ENCODE measurements at places on chromosomes 13 and 19.

- DNase-seq, result no peak
Measured at GRCh38 chr13:111217641-111218040, 102.5 kb downstream of the ARHGEF7 start.

DNA sequence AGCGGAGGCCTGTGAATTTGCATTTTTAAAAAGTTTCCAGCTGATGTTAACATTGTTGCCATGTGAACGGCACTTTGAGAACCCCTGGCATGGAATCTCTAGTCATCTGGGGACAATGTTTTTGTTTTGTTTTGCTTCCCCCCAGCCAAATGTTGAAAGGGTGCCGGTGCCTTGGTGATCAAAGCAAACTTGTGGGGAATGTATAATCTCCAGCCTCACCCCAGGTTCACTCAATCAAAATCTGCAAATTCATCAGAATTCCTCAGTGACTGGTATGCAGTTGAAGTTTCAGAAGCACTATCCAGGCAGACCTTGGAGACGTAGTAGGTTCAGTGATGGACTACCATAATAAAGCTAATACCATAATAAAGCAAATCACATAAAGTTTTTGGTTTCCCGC is 428.7 kb downstream of the MYO16 start:
- no peak for DNase-seq

- no peak for DNase-seq
Measured at GRCh38 chr19:1085676-1086442, 9.3 kb downstream of the POLR2E start.

DNA sequence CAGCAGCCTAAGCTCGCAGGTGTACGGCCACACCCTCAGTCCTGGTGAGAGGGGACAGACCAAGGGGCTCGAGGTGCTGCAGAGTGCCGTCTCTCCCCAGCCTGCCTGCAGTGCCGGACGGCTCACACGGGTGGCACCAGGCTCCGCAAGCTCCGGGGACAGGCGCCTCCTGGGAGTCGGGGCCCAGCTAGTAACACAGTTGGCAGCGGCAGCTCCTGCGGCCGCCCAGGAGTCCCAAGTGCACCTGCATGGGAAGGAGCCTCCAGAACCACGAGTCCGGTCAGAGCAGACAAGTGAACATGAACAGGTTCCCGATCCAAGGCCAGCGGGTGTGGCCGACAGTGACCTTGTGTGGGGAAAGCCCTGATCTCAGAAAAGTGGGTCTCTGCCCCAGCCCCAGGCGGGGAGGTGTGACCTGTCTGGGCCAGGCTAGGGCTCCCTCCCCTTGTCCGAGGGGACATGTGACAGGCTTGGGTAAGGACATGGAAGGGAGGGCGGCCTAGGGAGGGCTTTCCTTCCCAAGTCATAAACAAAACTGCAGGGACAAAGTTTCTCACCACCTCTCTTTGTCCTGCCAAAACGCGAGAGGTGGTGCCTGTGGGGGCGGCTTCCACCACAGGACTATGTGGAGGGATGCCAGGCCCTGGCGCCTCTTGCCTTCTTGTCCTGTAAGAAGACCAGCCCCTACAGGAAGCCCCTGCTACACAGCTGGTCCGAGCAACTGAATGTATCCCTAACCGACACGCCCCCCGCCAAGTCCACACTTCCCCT is 46.5 kb downstream of the MLLT1 start:
- DNase-seq, result no peak

- DNase-seq, result no peak
Measured at GRCh38 chr19:33878030-33878544, 81.4 kb downstream of the KCTD15 start.

DNA sequence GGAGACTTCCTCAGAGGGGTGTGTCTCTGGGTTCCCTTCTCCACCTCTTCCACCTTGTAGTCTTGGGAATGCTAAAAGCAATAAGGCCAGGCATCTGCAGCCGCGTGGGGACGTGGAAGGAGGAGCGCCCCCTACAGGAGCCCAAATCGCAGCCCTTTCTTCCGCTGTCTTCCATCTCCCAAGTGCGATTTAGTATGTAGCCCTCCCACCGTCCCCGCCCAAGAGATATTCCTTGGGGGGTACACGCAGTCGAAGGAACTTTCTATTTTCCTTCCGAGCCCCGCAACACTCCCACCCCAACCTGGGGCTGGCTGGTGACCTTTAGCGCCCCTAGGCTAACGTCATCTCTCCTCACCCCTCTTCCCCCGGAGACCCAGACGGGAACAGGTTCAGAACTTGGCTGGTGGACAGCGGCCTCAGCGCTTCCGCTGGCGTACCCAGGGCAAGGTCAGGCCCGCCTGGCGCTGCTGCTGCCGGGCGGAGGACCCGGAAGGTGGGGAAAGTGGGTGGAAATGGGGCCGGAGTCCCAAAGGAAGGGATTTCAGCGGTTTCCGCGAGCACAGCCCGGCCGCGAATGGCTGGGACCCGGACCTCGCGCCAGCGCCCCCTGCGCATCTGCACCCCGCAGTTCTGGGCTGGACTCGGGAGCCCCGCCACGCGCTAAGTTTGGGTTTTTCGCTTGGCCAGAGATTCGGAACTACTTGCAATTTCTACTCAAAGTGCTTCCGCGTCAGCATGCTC is 2.1 kb upstream of the PCDH8 start:
- peak; percentile 61 for DNase-seq

- DNase-seq, result no peak
Measured at GRCh38 chr19:13016628-13017305, 21.5 kb downstream of the NFIX start.

DNA sequence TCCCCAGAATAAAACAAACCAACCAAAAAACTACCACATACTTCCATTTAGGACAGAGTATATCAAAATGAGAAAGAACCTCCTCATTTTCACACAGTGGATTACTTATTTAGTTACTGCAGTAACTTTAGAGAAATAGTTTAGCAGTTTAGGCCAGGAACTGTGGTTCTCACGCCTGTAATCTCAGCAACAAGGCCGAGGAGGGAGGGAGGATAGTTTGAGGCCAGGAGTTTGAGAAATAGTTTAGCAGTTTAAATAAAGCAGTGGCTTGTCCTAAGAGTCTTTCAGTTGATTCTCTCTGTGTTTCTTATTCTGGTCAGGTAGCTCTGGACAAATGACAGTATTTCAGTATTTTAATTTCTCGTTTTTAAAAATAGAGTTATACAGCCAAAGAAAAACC is 9.4 kb downstream of the HMGB1 start:
- DNase-seq, result no peak

DNA sequence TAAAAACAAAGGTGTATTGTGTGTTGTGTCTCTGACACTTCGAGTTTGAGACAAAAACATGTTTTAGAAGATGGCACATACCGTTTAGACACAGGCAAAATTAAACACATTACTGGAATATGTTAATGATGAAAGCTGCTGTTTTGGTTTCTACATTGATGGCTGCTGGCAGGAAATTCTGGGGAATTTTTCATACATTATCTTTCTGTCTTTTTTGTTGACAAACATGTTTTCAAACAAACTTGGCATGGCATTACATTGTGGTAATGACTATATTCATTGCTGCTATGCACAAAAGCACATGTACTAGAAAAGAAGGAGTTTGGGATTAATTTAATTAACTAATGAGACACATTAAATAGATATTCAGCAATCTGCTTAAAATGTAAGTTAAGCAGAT is 1187.6 kb downstream of the OLFM4 start:
- no peak for DNase-seq

- no peak for DNase-seq
Measured at GRCh38 chr19:50739132-50739913, 16.2 kb downstream of the CLEC11A start.

- no peak for DNase-seq
Measured at GRCh38 chr13:99813336-99814095, 158.1 kb downstream of the ZIC5 start.

DNA sequence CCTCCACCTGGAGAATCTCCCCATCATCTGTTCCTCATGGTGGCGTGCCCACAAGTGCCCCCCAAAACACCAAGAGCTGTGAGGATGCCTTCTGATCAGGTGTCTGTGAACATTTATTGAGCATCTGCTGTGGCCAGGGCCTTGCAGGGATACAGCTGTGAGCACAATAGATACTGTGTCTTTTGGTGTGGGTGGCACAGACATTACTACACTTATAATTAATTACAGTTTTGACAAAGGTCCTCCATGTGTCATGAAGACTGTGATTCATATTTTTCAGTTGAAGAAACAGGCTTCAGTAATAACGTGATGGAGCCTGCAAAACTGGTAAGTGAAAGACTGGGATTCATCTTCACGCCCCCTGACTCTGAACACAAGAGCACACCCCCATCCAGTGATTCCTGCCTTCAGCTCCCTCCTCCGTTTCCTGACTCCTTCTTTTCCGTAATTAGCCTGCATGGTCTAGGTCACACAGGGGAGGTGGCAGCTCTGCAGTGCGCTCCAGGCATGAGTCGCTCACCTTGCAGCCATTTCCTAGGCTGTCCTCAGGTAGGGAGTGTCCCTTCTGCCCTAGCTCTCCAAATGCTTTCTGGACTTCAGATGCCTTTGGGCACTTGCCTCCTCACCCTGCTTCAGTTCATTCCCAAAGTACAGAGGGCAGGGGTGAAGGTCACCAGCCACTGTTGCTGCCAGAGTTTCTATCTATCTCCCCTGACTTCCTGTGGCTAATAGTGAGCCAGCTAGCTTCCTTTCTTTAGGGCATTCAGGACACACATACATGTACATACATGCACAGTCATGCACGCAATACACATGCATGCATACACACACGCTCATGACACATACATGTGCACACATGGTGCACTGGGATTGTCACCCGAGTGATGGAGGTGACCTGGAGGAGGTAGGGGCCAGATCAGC is 66.5 kb downstream of the SIAH3 start:
- DNase-seq, result no peak

DNA sequence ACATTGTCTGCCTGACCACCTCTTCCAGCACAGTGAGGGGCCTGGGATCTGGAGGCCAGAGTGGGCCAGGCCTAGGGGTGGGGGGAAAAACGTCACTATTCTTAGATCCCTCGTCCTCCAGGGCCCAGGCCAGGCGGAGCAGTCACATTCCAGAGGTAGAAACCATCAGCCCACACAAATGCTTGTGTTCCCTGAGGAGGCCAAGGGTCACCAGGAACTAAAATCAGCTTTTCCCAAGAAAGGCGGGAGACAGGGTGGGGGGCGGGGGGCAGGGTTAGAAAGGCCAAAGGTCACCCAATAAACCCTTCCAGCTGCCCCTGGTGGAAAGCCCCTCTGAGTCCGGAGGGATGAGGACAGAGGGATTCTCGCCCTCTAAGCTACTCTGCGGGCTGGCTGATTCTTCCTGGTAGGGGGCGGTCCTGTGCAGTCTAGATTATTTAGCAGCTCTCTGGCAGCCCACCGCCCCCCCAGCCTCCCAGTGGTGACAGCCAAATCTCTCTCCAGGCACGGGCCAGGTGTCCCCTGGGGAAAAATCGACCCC is 23.5 kb upstream of the CCL25 start:
- DNase-seq, result no peak

DNA sequence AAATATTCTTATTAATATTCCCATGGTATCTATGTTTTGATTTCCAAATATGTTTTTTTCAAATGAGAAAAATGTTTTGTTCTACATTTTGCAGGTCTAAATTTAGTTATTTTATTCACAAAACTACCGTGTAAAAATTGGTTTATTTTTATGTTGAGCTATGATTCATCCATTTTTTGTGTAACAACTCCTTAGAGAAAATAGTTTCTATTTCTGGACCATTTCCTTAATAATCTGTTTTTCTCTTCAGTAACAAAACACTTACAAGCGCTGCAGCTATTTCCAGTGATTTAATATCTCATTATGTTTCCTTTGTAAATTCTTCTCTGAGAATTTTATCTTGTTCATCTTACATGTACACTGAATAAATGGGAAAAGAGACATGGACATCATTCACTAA is 550.7 kb upstream of the SLITRK5 start:
- no peak for DNase-seq

- DNase-seq, result peak; percentile 74
Measured at GRCh38 chr19:40609561-40610395, 8.6 kb downstream of the LTBP4 start.

GRCh38 chr19:49326165-49326704 is 1.2 kb upstream of the SLC6A16 start:
- no peak for DNase-seq

DNA sequence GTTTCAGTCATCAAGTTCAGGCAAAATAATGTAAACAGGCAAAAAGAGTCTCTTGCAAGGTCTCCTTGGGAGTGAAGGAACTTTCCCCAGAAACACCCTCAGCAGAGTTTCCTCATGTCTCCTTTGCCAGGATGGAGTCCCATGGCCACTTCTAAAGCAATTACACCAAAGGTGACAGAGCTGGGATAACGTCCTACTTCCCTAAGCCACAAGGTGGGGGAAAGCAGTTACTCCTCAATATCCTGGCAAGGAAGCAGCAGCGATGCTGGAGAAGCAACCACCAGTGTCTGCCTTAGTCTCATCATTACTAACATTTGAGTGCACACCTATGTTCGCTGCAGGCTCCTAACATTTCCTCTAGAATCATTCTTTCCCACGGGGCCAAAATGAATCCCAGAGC is 88.6 kb downstream of the UBL3 start:
- no peak for DNase-seq

DNA sequence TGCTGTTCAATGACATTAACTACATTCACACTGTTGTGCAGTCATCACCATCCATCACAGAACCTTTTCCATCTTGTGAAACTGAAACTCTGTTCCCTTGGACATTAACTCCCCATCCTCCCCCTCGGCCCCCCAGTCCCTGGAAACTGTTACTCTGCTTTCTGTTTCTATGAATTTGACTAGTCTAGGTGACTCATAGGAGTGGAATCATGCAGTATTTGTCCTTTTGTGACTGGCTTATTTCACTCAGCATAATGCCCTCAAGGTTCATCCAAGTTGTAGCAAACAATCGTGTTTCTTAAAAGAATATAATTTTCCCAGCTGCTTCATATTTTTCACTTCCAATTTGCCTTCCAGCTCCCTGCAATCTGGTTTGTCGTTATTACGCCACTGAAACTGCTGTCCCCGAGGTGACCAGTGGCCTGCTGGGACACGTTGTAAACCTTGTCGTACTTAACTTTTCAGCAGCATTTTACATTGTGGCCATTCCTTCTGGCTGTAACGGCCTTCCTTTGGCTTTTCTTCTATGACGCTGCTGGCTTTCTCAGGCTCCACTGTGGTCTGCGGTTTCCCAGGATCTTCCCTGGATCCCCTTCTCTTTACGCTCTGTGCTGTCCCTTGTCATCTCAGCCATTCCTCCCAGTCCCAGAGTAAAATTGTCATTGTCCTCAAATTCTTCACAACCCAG is 74.0 kb downstream of the DHRS12 start:
- DNase-seq, result no peak

GRCh38 chr13:46572752-46573431 is 19.9 kb downstream of the LRCH1 start:
- no peak for DNase-seq

GRCh38 chr13:47396915-47397314 is 500.1 kb upstream of the HTR2A start:
- DNase-seq, result no peak

GRCh38 chr13:76647550-76647949 is 238.7 kb downstream of the KCTD12 start:
- DNase-seq, result no peak

- DNase-seq, result no peak
Measured at GRCh38 chr13:26112843-26113242, 61.0 kb upstream of the SHISA2 start.

DNA sequence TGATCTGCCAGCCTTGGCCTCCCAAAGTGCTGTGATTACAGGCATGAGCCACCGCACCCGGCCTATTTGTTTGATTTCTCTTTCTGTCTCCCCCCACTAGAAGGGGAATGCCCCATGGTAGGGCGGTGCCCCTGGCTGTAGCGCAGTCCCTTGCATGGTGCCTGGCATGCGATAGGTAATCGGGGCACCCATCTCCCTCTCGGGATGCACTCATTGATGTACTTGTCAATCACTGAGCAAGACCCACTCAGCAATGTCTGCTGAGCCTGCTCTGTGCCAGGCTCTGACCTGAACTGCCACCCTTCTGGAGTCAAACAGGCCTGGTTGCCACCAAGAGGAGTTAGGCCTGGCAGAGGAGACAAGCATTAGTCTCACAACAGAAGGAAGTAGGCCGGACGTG is 19.8 kb downstream of the DNM2 start:
- no peak for DNase-seq

Data from DMS153 (cell line).